ELR (cell line): ENCODE measurements at places on chromosomes 7 and 10.

- DNase-seq = peak; percentile 37
Measured at GRCh38 chr10:119693262-119693957, 32.4 kb upstream of the INPP5F start.

GRCh38 chr10:75143353-75143752, 31.9 kb downstream of the SAMD8 start:
- no peak for DNase-seq

DNA sequence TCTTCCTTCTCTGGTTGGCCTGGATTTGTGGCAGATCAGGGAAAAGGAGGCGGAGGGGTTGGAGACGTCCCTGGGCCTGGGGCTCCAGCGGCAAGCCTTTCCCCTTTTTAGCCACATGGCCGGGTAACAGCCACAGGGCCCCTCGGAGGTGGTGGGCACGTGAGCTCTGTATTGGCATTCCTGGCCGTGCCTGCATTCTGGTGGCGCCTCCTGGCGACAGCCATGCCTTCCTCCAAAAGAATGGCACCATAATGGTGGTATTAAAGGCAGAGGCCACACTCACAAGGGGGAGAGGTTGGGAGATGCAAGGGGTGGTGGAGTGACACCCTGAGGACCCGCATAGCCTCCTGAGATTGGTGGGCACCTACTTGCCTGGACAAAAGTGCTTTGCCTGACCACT, 3.0 kb upstream of the AQP1 start:
- no peak for DNase-seq

DNA sequence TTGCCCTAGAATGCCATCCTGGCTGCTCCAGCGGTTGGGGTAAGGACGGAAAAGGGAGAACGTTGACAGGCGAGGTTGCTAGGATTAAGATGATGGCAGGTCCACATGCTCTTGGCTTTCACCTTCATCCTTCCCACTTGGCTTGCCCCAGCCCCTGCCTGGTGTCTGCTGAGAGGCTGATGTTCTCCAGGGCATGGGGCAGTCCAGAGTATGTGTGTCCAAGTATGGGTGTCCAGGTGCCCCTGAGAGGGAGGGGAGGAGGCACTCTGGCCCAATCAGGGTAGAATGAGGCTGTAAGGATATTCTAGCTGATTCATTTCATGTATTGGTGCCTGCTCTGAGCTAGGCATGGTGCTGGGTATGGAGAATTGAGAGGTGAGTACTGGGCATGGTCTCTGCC, 12.6 kb downstream of the NEURL1 start:
- no peak for DNase-seq

- DNase-seq = no peak
Measured at GRCh38 chr7:45123913-45124710, 12.6 kb upstream of the TBRG4 start.

- DNase-seq = no peak
Measured at GRCh38 chr7:123789206-123789784, 40.5 kb upstream of the WASL start.

DNA sequence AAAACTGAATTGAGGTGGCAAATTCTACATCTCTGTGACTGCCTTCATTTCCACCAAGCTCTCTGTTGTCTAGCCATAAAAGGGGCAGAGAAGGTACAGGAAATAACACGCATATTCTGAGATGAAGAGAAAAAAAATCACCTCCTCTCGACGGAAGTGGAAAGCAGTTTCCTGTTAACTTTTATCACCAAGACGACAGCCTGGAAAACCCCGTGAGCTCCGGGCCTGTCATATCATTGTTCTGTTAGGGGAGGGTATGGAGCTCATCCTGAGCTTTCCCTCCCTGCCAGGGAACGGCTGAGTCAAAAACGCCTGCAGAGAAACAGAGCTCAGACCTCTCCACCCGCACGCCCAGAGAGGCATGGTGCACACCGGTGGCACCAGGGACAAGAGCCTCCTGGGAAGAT, 200.3 kb downstream of the PRPF18 start:
- no peak for DNase-seq

DNA sequence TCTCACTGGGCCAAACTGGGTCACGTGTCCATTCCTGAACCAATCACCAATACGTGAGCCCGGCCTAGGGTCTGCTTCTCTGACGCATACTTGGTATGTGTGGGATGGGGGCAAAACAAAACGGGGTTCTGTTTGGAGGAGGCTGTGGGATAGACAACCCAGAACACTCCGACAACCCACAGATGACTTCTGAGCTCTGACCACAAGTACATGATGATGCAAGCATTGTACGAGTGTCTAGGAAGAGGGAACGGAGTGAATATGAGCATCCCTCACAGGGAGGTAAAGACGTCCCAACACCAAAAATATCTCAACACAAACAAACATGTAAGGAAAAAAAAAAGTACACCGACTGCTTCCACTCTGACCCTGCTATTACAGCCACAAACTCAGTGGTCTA, 5.6 kb downstream of the DAGLB start:
- DNase-seq = no peak

GRCh38 chr10:131638049-131638879, 262.5 kb upstream of the PPP2R2D start:
- DNase-seq = no peak

- DNase-seq = peak; percentile 80
Measured at GRCh38 chr10:24556750-24557742, 166.6 kb downstream of the ARHGAP21 start.

DNA sequence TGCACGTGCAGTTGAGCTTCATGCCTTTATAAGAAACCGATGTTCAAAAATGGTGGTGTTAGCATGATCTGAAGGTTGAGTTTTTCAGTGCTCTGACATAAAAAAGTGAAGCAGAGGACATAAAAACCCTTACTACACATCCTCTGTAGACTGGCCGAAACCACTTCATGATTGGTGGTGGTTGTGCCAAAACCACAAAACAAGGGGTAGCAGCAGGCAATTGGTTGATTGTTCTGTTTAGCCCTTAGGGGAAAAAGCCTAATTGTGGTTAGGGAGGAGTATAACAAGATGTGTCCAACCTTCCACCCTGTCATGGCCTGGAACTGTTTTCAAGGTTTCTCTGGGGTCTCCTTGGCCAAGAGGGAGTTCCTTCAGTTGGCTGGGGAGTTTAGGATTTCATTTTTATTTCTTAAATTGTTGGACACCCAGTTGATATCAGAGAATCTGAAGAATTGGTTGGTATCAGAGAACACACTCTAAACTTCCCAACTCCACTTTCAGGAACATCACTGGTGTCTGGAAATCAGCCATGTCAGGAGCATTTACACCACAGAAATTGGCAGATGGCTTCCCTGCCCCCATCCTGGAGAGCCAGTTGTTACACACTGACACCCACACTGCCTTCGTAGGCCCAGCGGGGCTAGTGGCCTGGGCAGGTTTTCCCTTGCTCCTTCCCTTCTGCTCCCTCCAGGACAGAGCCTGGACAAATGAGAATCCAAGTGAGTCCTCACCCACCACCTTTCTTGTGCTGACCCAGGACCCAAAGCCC, 18.8 kb downstream of the MRPS24 start:
- DNase-seq = peak; percentile 20

DNA sequence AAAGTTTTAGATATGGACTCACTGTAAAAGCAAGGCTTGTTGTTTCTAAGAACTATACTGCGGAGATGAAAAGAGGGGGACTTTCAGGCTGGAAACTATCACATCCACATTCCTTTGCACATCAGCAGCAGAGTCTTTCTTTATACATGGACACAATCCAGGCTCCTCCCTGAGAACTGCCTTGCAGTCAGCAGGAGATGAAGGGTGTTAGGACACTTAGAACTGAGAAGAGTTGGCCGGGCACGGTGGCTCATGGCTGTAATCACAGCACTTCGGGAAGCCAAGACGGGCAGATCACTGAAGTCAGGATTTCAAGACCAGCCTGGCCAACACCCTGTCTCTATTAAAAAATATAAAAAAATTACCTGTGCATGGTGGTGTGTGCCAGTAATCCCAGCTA, 9.7 kb upstream of the GARS1 start:
- no peak for DNase-seq

GRCh38 chr10:89173075-89173474, 34.0 kb downstream of the CH25H start:
- no peak for DNase-seq

DNA sequence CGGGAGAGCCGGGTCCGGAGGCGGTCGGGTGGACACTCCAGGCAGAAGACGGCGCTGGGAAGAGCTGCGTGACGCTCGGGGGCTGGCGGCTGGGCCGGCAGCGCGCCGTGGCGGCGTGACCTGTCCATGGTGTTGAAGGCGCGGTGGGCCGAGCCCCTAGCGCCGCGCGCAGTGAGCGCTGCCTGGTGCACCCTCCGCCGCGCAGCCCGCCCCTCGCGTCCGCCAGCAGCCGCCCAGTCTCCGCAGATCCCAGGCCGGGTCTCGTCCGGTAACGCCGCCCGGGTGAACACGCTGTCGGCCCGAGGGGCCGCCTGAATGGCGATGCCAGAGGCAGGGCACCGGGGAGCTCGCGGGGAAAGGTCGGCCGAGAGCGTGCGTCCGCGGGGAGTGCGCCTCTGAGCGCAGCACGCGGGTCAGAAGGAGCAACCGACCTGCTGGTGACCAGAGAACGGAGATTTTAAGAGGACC, 657 bp upstream of the TMEM178B start:
- peak; percentile 20 for DNase-seq

DNA sequence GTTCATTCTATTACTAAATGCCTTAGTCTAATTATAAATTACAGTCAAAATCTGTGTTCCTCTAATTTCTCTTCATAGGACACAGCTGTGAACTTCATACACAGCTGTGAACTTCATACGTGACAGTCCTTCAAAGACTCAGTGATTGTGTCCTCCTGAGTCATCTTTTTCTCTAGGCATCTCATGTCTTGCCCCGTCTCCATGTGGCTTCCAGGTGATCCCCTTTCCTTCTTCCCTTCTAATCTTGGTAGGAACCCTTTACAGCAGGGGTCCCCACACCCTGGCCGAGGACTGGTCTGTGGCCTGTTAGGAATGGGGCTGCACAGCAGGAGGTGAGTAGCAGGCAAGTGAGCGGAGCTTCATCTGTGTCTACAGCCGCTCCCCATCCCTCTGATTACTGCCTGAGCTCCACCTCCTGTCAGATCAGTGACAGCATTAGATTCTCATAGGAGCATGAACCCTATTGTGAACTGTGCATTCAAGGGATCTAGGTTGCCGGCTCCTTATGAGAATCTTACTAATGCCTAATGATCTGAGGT, 14.0 kb upstream of the EIF5AL1 start:
- DNase-seq = no peak

DNA sequence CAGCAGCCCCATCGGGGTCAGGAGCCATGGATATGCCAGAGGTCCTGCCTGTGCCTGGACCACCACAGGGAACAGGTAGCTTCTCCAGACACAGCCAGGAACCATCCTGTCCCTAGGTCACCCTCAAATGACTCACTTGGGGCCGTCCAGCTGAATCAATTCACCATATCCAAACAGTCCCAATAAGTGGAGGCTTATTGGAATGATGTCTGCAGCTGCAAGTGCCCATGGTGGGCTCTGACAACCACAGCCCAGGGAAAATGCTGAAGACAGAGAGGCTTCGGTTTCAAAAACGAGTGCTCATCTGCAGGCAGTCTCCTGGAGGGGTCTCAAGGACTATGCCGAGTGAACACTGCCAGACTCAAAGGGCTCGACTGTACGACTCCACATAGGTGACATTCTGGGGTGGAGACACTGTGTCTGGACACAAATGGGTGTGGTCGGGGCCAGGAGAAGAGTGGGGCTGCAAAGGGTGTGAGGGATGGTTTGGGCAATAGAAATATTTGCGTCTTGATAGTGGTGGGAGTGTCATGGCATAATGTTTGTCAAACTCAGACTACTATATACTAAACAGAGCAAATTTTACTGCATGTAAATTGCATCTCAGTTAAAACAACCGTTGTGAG, 204.8 kb downstream of the TNS3 start:
- no peak for DNase-seq

DNA sequence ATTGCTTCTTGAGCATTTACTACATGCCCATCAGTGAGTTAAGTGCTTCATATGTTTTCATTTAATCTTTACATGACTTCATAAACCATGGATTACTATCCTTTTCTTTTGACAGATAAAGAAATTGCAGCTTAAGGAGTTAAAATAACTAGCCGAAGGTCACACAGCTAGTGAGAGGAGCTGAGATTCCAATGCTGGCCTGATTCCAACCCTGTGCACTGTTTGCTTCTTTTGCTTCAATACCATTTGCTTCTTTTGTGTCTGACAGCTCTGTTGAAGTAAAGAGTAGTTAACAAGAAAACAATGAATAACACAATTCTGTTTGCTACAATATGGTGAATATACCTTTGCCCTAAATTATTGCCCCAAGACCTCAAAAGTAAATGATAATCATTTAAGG, 132.4 kb downstream of the GRM3 start:
- no peak for DNase-seq

- no peak for DNase-seq
Measured at GRCh38 chr7:2131341-2131740, 101.4 kb downstream of the MAD1L1 start.

GRCh38 chr7:85750454-85750949, 563.6 kb upstream of the SEMA3D start:
- peak; percentile 51 for DNase-seq

- DNase-seq = peak; percentile 68
Measured at GRCh38 chr7:47901542-47901941, 46.7 kb downstream of the PKD1L1 start.

GRCh38 chr10:34869135-34869836, 54.2 kb upstream of the PARD3 start:
- no peak for DNase-seq

- DNase-seq = no peak
Measured at GRCh38 chr7:96738705-96739104, 29.1 kb upstream of the SEM1 start.

GRCh38 chr10:119305860-119306513, 98.6 kb downstream of the GRK5 start:
- peak; percentile 94 for DNase-seq

DNA sequence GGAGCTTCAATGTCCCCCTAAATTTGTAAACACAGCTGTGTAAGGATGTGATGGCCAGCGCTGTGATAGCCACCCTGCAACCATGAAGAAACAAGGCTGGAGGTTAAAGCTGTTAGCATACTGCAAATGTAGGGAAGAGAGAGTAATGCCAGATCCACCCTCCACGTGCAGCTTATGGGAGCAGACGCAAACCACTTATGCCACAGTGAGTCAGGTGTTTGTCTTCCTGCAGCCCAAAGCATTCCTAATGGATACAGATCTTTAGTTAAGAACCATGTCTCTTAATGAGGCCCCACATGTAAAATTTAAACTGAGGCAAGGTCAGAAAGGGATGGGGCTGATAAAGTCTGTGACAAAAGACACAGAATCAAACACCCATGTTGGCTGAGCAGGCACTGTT, 13.6 kb upstream of the MYL7 start:
- DNase-seq = peak; percentile 56

DNA sequence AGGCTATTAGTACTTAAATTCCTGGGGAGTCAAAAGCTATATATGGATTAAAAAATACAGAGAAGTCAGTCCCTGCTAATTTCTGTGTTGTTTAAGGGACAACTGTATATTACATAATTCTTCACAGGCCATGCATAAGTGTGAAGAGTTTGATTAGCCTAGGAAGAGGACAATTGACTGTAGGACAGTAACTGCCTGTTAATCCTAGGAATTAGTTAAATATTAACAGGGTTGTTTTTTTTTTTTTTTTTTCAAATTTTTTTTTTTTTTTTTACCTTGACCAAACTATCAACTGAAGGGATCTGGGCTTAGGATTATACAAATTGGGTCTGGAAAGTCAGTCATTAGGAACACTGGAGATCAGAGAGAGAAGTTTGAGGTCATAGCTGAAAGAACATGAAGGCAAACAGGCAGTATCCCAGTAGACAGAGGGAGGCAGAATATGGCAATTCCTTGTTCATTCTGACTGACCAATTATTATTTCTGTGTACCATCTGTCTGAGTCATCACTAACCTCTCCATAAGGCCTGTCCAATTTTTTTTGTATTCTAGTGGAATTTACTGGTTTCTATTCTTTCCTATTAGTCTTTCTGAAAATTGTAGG, 1139.2 kb downstream of the SORCS1 start:
- DNase-seq = no peak
